Endothelial cell of umbilical vein (primary cell): ENCODE measurements at places on chromosomes 2 and 18. TPM values are rescaled to one million over a fixed set of nuclear protein-coding genes. Genes with fewer than 3 reads are reported as not detected.

DNA sequence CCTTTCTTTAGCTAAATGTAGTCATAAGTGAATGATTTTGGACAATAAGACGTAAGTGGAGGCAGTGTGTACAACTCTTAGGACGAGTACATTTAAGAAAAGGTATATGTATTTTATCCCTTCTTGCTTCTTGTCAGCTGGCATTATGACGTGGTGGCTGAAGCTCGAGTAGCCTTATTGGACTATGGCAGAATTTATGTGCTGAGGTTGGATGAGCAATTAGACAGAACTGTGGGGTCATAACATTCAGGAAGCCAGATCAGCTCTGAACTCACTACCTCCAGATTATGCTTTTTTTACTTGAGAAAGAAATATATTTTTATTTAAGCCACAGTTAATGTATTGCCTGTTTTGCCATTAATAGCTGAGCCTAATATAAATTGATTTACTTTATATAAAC is 661.5 kb downstream of the ERBB4 start:
- peak; percentile 69 for DNase-seq

- no peak for DNase-seq
These were observed 216.4 kb downstream of the BCL2 start for GRCh38 chr18:63102941-63103744.

- DNase-seq, result no peak
These were observed 290.8 kb downstream of the CCDC85A start for GRCh38 chr2:56474412-56475158.

- peak; percentile 55 for DNase-seq
These were observed 36.2 kb downstream of the WIPF1 start for GRCh38 chr2:174561283-174561971.

Gene CTAGE1
- polyA plus RNA-seq, result not detected in 2 replicates

Gene CD8B2
- not detected in 2 replicates for polyA plus RNA-seq

Gene SDC1
- polyA plus RNA-seq, result 3.2 and 5.6 TPM in 2 replicates

Gene MGAT5
- polyA plus RNA-seq, result 13.9 and 17.7 TPM in 2 replicates

Gene SRD5A2
- not detected in 2 replicates for polyA plus RNA-seq

Gene EPB41L3
- polyA plus RNA-seq, result 29.5 and 38.9 TPM in 2 replicates

Gene DSEL
- polyA plus RNA-seq, result 2.0 TPM in 2 replicates

Gene CD302
- 9.0 and 10.4 TPM in 2 replicates for polyA plus RNA-seq

Gene PTH2R
- polyA plus RNA-seq, result not detected in 2 replicates
